ENCODE measurements at places on chromosomes 7 and 10. TPM values are rescaled to one million over a fixed set of nuclear protein-coding genes. Genes with fewer than 3 reads are reported as not detected.

STRIP2 gene
- 6.9 TPM for total RNA-seq

CCDC201 gene
- total RNA-seq, result not detected

STAG3 gene
- total RNA-seq, result 21.1 TPM

HERPUD2 gene
- 21.3 TPM for total RNA-seq

HKDC1 gene
- total RNA-seq, result not detected

GRM8 gene
- not detected for total RNA-seq

PIK3AP1 gene
- 5.1 TPM for total RNA-seq

MACROH2A2 gene
- 4.8 TPM for total RNA-seq

AGAP9 gene
- total RNA-seq, result 2.1 TPM

DNA sequence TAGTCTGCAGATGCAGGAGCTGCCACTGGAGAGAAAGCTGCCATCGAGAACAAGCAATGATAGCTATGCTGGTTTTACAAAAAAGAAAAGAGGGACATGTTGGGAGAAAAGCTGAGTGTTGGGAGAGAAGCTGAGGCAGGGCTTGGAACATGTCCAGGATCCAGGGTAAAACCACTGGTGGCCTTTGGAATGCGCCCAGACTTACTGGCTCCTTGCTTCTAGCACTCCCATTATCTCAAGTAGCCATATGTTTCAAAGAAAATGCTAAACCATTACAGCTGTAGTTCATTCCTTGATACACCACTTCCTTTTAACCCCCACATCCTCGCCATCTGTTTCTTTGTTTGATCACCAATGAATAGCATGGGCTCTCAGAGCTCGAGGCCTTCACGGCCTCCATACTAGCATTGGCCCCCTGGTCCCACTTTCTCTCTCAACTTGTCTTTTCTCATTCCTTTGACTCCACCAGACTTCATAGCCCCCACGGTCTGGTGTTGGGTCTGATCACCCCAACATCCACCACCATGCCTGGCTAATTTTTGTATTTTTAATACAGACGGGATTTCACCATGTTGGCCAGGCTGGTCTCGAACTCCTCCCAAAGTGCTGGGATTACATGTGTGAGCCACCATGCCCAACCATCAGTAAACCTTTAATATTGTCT, 23.8 kb upstream of the PLAC9 start:
- DNase-seq, result no peak

- DNase-seq, result no peak
Observed at GRCh38 chr7:69114374-69114773, 483.9 kb upstream of the AUTS2 start.

- no peak for DNase-seq
Observed at GRCh38 chr10:53314876-53315275, 542.3 kb upstream of the MBL2 start.

DNA sequence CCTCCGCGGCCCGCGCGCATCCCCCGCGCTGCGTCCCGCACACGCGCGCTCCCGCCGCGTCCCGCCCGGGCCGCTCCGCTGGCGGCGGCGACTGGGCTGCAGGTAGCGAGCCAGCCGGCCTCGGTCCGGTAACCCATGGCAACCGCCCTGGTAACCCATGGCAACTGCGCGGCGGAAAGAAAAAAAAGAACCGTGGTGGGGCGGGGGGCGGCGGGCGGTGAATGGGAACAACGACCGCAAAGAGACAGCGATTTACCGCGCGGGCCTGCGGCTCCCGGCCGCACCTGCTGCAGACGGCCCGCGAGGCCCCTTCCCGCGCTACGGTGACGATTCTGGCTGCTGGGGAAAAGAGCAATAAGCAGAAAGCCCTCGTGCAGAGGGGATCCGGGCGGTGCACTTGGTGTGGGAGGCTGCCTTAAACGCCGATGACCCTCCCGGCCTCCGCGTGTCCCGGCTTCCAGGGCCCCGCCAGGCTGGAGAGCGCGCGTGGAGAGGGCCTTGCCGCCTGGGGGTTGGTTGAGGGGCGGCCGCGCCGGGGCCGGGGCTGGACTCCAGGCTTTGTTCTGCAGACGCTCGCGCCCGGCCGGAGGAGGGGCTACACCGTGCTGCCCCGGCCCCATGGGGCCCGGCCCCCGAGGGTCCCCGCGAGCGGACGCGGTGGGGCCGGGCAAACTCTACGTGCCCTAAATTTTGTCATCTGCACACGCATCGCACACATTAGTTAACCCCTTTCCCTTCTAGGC, 84.7 kb downstream of the SNX10 start:
- peak; percentile 47 for DNase-seq

DNA sequence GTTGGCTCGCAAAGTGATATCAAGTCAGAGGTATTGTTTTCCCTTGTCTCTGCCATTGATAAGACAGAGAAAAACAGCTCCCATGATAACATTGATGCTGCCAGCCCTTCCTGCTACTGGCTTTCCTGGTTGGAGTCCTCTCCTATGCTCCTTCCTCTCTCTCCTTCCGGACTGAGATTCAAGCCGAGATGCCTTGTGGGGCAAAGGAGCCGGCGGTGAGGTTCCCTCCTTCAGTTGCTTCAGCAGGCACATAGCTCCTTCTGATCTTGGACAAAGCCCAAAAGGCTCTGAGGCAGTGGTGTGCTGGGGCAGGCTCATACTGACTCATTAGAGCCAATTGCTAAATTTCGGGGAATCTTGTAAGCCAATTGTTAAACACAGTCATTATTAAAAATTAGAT, 8.8 kb upstream of the ZCCHC24 start:
- DNase-seq, result no peak

DNA sequence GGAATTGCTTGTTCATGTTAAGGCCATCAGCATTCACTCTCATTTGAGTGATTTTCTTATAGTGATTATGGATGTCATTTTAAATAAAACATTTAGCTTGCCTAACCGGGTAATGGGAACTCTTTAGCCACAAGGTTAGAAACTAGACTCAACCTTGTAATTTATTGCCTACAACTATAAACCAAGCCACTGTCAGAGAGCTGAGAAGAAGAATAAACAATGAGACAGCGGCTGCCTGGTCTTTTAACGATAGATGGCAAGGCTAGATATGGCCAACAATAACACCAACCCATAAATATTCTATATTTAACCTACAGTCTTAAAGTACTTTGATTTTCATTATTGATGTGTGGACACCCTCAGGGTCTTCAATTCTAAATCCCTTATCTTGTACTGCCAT, 27.8 kb upstream of the INHBA start:
- DNase-seq, result no peak

GRCh38 chr7:113664867-113665266, 253.9 kb downstream of the PPP1R3A start:
- no peak for DNase-seq

DNA sequence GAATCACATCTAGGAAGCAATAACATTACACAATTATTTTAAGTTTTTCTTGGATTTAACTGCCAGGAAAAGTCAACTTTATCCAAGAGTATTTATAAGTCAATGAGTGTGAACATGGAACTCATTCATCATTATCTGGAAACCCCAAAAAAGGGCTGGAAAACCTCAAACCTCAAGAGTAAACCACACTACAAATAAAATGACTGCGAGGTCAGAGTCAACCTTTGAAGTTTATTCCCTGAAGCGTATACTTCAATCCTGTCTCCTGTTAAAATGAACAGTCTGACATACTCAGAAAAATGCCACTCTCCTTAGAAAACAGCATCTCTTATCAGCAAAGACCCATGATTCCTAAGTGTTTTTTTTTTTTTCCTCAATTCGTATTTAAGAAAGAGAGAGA, 86.5 kb downstream of the RELN start:
- no peak for DNase-seq

- no peak for DNase-seq
Observed at GRCh38 chr7:45973725-45974532, 52.9 kb upstream of the IGFBP3 start.

- no peak for DNase-seq
Observed at GRCh38 chr7:21966271-21966670, 20.6 kb upstream of the CDCA7L start.

- no peak for DNase-seq
Observed at GRCh38 chr7:82286798-82287140, 156.8 kb downstream of the CACNA2D1 start.

DNA sequence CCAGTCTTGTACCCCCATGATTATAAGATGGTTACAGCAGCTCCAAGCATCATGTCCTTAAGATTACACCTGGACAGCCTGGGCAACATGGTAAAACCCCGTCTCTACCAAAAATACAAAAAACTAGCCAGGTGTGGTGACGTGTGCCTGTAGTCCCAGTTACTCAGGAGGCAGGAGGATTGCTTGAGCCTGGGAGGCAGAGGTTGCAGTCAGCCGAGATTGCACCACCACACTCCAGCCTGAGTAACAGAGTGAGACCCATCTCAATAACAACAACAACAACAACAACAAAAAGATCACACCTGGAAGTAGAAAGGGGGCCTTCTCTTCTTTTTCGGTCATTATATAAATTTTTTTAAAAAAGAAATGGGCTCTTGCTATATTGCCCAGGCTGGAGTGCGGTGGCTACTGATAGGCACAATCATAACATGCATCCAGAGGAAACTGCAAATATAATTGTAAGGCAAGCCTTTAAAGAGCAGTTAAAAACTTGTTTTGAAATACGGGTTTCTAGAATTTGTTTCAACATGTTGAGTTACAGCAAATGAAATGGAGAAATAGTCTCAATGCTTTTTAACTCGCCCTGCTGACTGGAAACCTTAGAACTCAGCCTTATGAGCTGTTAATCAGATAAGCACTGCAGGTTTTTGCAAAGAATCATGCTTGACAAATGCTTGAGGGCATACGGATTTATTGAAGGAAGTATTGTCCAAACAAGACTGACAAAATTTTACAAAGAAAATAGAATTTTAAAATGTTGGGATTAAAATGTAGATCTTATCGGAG, 4.7 kb upstream of the ENTPD7 start:
- no peak for DNase-seq

DNA sequence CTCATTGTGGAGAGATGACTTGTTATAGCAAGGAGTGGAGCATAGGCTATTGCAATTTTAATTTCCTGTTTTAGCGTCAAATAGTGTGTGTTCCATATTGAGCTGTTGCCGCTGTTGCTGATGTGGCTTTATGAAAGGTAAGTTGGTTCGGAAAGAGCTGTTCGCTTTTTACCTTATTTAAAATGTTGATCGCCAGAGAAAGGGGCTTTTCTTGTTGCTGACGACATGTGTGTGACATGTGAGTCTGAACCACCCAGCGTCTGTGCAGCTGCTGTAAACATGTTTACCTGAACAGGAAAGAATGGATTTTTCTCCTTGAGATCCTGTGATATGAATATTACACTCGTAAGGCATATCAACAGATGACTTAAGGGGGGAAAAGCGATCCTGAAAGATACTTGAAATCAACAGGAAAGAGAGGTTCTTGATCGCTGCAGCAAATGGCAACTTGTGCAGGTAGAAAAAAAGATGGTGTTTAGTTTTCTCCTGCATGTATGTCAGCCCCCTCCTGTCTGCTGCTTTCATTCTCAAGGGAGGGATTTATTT, 2.5 kb downstream of the ZEB1 start:
- peak; percentile 4 for DNase-seq

DNA sequence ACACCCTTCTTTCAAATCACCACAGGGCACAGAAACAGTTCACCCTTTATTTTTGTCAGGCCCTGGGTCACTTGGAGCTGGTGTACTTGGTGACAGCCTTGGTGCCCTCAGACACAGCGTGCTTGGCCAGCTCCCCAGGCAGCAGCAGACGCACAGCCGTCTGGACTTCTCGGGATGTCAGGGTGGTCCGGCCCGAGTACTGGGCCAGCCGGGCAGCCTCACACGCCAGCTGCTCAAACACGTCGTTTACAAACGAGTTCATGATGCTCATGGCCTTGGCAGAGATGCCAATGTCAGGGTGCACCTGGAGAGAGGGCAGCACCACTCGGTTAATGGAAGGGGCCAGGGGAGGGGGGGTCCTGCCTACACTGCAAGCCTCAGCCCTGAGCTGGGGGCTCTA, 2.5 kb downstream of the H2BK1 start:
- DNase-seq, result no peak

DNA sequence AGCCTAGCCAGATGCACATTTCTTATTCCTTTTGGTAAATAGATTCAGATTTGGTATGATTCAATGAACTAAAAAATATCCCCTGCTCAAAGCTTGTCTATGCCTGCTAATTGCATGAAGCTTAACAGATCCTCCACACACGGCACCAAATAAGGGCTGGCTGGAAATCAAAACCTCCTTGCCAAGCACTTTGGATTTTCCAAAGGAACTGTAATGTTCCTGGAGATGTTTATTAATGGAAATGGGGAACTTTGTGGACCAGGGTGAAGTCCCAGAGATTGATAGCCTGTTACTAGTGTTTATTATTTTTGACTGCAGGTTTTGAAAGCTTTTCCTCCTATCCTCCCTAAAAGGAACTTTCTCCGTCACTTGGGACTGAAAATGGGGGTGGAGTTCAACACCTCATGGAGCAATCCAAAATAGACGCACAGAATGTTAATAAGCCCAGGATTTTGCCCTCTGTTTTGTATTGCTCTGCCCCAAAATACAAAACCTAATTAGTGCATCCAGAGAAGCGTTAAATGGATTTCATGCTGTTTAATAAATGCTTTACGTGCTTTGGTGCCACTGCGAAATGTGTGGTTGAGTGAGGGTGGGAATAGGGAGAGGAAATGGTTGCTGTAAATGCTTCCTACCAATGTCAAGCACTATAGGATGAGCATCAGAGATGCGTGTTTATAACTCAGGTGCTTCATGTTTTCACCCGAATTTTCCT, 1027.7 kb downstream of the LRMDA start:
- DNase-seq, result no peak

- peak; percentile 28 for DNase-seq
Observed at GRCh38 chr10:133257489-133258065, 19.1 kb downstream of the ADAM8 start.

GRCh38 chr7:117982071-117983055, 109.1 kb upstream of the CTTNBP2 start:
- no peak for DNase-seq

DNA sequence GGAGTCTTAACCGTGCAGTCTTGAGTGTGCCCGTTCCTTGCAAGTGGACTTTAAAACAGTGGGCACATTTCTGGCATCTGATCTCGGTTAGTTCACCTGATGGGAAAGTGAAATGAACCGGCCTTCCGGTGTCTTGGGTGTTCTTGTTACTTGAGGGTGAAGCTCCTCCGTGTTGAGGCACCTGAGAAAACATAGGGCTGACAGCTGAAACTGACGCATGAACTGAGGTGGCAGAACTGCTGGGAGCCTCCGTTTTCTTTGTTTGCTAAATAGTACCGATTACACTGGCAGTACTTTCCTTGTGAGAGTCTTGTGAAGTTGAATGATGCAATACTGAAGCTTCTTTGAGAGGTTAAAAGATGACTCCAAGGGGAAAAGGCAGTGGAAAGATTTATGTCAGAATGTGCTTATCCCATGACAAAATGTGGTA, 62.8 kb upstream of the SAMD8 start:
- no peak for DNase-seq

GRCh38 chr10:60443346-60443745, 53.7 kb upstream of the ANK3 start:
- DNase-seq, result no peak

- no peak for DNase-seq
Observed at GRCh38 chr7:45156516-45157272, 897 bp upstream of the RAMP3 start.

DNA sequence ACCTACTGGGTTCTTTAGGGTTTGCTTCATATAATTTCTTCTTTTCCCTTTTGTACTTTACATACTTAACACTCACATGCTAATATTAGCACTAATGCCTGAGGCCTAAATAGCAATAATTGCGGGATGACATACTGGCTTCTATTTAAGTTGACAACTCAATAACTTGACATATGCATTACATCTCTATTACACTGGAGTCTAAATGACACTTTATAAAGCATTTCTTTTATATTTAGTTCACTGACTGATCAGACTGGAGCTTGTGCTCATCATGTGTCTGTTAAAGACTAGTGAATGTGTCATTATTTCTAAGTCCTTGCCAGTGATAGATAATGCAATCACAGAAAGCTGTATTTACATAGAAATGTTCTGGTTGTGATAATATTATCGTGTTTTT, 472.1 kb upstream of the SEMA3A start:
- no peak for DNase-seq

- no peak for DNase-seq
Observed at GRCh38 chr10:71080381-71081228, 131.8 kb upstream of the UNC5B start.
